Fibroblast of skin of right quadriceps (primary cell): ENCODE measurements at places on chromosomes 12 and 14.
A peak's percentile ranks its signal among the peaks of the same experiment; 100 is the strongest.

DNA sequence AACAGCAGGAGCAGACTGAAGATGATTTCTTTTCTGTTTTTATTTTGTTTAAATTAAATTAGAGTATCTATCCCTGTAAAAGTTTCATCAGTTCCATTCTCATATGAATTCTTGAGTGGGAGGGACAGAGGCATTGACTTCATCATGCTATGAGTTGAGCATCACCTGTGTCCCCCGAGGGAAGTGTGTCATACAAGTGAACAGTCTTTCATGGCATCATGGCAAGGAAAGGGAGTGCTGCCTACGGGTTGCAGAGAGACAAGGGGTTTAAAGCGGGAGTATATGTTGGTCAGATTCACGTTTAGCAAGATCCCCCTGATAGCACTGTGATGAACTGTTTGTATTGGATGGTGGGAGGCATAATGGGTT, 52.7 kb upstream of the HIF1A start:
- no peak for DNase-seq

DNA sequence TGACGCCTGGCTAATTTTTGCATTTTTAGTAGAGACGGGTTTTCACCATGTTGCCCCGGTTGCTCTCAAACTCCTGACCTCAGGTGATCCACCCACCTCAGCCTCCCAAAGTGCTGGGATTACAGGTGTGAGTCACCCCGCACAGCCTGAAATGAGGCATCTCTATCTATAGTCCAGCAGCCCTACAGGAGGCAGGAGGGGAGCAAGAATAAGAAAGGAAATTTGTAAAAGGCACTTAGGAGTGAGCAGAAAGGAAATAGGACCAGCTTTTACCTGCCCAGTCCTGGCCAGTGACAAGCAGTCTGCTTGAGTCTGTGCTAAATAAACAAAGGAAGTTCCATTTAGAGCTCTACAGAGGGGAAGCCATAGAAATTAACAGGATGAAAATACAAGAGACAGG, 15.0 kb upstream of the PSMA6 start:
- DNase-seq: no peak

DNA sequence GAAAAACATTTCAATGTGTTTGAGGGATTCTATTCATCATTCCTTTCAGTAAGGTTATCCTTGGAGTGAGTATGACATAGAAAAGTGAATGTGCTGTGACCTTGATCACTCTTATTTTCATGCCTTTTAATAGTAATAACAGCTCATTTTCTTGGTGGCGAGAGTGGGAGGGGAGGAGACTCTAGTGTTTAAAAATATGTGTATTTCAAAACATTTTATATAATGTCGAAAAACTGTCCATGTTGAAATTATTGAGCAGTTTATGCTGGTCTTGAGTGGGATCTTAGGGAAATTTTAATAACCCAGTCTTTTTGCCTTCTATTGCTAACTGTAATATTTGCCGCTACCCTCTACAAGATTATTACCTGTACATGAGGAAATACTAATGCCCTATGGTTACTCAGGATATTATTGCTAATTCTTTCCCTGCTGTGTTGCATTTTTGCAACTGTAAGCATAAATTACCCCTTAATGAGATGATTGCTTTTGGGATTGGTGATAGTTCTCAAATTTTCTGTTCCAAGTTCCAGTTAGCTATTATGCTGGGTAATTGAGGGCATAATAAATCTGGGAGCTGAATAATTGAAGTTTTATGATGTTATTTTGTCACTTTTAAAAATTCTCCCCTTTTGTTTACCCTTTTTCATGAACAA, 21.9 kb downstream of the ATF7IP start:
- DNase-seq: no peak

DNA sequence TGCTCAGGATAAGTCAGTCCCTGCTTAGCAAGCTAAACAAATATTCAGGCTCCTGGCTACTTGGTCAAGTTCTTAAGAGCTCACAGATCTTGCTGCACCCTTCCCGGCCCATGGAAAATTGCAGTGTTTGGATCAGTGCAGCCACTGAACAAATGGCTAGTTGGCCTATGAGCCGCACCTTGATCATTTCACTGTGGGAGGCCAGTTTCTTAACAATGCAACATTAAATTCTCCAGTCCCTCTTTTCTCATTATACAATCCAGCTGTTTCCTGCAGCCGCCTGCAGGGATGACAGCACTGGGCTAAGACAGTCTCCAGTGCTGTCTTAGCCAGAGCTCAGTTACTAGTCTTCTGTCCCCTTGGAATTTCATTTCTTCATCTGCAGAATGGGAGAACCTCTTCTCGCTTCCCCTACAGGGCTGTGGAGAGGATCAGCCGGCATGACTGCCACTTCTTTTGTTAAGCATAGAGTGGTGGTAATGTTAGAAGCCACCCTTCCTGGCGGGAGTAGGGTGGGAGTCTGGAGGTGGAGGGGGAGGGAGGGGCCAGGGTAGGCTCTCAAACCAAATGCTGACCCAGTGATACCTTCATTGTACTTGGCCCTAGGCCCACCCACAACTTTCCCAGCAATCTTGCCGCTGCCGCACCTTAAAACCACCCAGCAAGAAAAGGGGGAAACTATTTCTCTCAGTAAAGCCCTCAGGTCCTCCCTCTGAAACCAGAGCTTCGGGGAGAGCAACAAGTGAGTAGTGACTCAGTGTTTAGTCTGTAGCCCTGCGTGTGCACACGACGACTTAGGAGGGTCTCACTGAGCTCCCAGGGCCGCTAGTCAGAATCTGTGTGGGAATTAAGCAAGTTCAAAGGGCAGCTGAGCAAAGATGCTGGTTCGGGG, 145.7 kb downstream of the NUAK1 start:
- peak; percentile 39 for DNase-seq

GRCh38 chr14:51328064-51328771, 88.2 kb downstream of the TMX1 start:
- DNase-seq: peak; percentile 45

- DNase-seq: no peak
These were observed 42.5 kb upstream of the HSP90B1 start for GRCh38 chr12:103887738-103888137.

DNA sequence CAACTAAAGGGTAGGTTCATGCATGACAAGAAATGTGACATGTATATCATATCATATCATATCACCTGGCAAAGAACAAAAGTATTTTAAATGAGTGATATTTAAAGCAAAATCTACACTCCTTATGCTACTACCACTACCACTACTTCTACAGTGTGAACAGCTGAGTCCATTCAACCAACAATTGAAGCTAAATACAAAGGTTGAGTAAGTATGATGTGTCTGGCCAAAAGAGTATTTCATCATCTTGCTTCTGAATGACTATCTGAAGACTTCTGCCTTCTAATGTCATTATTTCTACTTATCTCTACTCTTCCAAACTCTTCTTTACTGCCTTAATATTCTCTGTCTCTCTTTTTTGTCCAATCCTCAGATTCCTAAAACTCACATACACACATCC, 292.6 kb upstream of the CAND1 start:
- no peak for DNase-seq

DNA sequence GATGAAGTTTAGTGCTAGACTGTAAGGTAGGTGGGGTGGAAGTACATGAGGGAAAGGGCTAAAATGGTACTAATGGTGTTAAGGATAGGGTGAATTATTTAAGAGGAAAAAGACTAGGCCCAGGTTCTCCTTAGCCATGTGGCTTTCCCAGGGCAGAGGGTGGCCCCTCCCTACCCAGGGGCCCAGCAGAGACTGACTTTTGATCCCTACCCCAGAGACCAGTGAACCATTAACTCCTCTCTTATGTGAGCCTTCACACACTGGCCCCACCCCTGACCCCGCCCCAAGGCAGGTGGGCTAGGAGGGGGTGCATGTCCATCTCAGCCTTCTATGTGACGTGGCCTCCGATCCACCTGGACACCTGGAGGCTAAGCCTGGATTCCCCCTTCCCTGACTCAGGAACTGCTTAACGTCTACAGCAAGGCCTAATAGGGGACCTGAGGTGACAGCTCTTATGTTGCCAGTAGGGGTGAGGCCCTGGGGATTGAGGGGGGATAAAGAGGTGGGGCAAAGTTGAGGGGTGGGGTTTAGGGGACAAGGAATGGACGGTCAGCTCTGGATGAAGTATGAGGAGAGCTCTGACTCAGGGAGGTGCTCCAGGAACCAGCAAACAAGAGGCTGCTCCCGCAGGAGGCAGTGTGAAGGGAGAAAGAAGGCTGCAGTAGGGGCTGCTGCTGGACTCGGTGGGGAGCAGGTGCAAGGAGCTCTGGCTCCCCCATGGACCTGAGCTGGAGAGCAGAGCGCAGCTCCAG, 757 bp downstream of the SLC39A5 start:
- DNase-seq: no peak

DNA sequence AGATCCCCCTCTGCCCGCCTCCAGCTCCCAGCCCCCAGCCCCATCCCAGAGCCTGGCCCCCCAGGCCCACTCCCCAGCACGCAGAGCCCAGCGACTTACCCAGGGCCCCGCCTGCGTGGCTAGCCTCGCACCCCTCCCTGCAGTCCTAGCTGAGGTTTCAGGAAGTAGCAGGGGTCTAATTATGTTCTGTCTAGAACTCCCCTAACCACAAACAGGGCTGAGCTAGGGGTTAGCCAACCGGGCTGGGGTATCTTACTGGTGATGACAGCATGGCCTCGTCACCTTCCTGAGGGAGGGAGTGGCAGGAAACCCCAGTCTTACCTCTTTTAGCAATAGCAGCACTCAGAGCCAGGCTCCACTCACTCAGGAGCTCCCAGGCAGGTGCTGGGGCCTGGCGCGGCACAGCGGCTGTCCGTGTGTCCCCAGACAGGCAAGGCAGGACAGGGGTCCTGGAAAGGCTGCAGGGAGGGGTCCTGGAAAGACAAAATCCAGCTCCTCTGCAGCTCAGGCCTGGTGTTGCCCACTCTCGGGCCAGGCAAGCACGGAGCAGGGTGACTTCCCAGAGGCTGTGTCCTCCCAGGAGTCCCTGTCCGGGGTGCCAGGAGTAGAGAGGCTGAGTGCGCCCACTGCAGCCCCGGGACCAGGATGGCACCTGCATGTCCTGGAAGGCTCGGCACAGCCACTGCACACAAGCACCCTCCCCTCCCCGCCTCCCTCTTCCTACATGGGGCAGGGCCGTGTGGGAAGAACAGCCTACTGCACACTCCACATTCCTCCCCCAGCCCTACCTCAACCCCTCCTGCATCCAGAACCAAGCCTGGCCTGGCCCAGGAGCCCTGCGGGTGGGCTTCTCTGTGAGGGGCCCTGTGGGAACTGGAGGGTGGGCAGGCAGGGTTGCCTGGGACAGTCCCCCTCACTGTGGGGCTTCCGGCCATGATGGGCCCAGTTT, at the start of gene GPR132:
TSS of gene GPR132 (minus strand) at position 151 of the 949 bp plus-strand sequence. CDS start 10,010 bp downstream, outside the sequence.
- DNase-seq: peak; percentile 46

GRCh38 chr12:52185400-52185967, 6.3 kb downstream of the KRT80 start:
- DNase-seq: no peak
